ENCODE measurements at places on chromosomes 7 and 10.

GRCh38 chr10:59895629-59896116 is 10.7 kb downstream of the CCDC6 start:
- DNase-seq = no peak

DNA sequence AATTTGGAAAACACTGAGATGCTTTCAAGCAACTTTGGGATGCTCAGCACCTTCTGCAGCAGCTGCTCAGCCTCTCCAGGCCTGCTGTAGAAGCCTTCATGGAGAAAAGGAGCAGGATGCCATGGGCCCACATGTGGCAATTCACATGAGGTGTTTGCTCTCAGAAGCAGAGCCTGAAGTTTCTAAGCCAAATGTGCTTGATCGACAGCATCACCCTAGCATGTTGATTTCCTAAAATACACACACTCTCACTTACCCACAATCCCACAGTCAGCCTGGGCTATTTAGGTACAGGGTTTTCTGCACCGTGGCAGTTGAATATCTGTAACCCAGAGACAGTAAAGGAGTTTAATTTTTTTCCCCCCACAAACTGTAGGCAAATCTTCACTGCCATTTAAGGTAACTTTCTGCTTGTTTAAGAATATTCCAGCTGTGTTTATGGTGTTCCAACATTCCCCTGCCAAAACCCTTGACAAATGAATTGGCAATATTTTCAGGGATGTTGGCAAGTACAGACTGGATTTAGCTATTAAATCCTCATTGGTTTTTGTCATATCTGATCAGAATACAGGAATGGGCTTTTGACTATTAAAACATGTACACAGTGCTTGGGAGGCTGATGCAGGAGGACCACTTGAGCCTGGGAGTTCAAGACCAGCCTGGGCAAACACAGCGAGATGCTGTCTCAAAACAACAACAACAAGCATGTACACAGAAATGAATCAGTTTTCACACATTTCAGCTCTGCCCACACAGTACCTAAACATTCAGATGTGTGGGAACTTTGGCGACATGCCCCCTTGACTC is 244.2 kb downstream of the CELF2 start:
- DNase-seq = no peak

GRCh38 chr7:5143106-5143505 is 46.9 kb upstream of the WIPI2 start:
- peak; percentile 57 for DNase-seq

GRCh38 chr10:105104297-105104696 is 463.2 kb downstream of the SORCS3 start:
- no peak for DNase-seq

GRCh38 chr7:143934526-143935325 is at the start of gene OR2F2:
Gene OR2F2, plus strand, starts transcription at chr7:143935233. Its CDS starts 0 bp downstream, at chr7:143935233.
- DNase-seq = no peak

GRCh38 chr7:107907790-107908189 is 16.8 kb downstream of the DLD start:
- DNase-seq = no peak

- no peak for DNase-seq
These were observed 228.3 kb upstream of the ZNF32 start for GRCh38 chr10:43876976-43877375.

DNA sequence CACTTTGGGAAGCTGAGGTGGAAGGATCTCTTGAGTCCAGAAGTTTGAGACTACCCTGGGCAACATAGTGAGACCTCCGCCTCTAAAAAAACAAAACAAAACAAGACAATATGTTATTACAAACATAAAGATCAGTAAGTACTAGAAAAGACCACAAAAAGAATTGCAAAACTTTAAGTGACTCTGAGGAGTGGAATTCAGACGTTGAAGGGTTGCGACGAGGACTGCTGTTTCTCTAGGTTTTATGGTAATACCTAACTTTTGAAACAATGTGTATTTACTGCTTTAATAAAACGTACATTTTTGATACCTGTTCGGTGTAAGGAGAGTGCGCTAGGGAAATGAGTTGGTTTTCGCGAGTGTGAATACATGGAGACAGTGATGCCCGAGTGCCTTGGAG is 250.4 kb downstream of the GATA3 start:
- DNase-seq = no peak

- DNase-seq = no peak
These were observed 803 bp upstream of the STK31 start for GRCh38 chr7:23709081-23709750.

DNA sequence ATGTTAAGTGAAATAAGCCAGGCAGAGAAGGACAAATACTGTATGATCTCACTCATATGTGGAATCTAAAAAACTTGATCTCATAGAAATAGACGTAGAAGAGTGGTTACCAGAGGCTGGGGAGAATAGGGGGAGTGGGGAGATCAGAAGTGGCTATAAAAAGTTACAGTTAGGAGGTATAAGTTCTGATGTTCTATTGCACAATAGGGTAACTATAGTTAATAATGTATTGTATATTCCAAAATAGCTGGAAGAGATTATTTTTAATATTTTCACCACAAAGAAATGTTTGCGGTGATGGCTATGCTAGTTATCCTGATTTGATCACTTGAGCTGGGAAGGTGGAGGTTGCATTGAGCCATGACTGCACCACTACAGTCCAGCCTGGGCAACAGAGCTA is 53.8 kb downstream of the SLC18A2 start:
- DNase-seq = no peak

- DNase-seq = no peak
These were observed 101.5 kb upstream of the CSTF2T start for GRCh38 chr10:51800725-51801424.

- no peak for DNase-seq
These were observed 7.4 kb upstream of the LFNG start for GRCh38 chr7:2512179-2512661.

GRCh38 chr7:3439333-3440030 is 138.4 kb downstream of the SDK1 start:
- no peak for DNase-seq

- DNase-seq = no peak
These were observed 14.7 kb upstream of the MTPN start for GRCh38 chr7:135991906-135992305.

DNA sequence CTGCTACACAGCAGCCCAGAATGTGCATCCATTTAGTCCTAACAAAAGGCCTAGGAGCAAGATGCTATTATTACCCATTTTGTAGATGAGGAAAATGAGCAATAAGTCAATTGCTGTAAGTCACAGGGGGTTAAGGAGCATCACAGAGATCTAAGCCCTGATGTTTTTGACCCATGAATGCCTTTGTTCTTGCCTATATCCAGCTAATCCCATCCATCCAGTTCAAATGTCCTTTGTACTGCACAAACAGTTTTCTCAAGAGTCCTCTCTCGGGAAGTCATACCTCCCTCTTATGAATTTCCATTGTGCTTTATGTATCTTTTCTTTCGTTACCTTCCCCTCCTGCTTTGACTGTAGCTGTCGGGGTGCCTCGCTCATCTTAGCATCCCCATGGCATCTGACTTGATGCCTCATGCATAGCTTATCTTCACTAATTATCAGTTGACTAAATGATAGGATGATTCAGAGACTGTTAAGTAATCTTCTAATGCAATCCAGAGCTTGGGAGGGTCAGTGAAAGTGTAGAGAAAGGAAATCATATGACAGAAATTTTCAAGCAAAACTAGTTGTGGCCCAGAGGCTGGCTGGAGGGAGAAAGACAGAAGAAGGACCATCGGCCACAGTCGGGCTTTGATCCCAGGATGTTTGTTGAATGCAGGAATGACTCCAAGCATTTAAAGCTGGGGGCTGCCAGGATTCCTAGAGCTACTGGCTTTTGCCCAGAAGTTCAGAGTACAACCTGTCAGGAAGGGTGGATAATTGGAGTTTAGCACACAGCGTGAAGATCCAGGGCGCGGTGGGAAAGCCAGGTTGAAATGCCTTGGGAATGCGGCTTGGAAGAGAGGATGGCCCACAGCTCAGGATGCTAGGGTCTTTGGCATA is 23.5 kb downstream of the BLVRA start:
- DNase-seq = no peak

DNA sequence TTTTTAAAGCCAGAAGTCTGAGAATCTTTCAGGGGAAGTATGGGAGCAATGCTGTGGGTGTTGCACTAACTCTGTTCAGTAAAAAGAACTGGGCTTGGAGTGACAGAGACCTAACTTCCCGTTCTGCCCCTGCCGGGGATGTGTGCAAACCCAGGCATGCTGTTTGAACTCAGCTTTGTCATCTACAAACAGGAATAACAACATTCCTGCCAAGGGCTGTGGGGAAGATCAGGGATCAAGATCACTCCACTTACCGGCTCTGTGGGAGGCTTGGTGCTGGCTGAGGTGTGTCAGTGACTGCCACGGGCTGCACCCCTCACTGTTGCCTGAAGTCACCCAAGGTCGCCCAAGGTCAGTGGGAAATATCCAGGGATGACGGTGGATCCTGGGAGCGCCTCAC is 23.1 kb upstream of the DRGX start:
- no peak for DNase-seq

- DNase-seq = no peak
These were observed 26.2 kb upstream of the PRPF18 start for GRCh38 chr10:13560597-13560996.

DNA sequence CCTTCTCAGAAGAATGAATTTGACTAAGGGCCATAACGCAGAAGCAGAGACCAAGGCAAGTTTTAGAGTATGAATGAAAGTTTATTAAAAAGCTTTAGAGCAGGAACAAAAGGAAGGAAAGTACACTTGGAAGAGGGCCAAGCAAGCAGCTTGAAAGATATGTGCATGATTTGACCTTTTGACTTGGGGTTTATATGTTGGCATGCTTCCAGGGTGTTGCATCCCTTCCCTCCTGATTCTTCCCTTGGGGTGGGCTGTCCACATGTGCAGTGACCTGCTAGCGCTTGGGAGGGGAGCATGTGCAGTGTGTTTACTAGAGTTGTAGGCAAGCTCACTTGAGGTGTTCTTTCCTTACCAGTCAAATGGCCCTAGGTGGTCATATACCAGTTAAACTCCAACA is 37.9 kb upstream of the LRRN3 start:
- DNase-seq = no peak

DNA sequence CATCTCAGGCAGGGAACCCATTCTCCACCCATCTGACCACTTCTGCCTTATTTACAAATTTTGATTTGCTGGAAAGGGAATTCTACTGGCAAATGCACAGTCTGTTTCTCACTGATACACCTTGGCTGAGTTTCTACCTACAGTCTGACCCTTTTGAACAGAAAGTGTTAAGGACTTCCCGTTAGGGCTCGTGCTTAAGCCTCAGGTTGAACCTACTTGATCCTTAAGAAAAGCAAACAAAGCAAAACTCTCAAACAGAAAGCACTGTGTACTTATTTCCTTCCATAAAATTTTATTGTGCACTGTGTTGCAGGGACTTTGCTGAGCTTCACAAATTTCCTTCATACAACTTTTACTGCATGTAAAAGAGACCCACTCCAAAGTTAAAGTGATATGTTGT is 367.8 kb downstream of the NRG3 start:
- no peak for DNase-seq

DNA sequence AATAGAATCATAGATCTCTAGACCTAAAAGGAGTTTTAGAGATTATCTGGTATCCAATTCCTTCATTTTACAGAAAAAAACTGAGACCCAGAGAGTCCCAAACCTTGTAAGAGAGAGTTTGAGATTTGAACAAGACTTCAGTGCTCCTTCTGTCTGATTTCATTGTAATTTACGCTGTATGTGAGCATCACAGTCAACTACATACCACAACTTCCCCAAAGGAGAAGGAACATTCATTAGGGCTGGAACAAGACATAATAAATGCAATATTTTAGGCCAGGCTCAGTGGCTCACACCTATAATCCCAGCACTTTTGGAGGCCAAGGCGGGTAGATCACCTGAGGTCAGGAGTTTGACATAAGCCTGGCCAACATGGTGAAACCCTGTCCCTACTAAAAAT is 17.3 kb upstream of the PRKAR2B start:
- DNase-seq = no peak

DNA sequence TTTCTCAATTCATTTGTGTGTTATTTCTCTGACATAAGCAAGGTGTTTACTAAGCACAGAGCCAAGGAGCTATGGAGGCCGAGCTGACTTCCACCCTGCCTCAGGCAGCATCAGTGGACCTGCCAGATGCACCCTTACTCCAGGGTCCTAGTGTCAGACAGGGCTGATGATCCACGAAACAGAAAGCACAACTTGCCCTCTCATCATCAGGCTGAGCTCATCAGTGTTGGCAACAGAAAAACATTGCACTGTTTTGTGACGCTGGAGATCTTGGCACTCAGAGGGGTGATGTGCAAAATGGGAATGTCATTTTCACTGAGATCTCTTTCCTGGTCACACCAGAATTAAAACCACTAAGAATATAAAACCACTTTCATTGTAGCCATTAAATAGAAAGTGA is 201.8 kb downstream of the GLI3 start:
- DNase-seq = no peak

DNA sequence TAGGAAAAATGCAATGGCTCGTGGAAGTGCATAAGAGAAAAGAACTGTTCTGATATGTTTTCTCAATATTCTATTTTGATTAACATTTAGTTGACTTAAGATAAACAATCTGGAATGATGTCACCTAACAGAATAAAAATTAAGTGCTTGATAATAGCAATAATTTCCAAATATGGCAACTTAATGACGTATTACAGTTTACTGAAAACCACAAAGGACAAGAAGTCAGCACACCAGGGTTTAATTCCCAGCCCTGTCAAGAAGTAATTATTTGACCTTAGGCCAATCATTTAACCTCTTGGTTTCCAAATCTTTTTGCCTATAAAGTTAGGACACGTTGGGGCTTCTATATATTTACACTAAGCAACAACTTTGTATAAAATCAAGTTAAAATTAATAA is 95.7 kb downstream of the CABCOCO1 start:
- DNase-seq = no peak

DNA sequence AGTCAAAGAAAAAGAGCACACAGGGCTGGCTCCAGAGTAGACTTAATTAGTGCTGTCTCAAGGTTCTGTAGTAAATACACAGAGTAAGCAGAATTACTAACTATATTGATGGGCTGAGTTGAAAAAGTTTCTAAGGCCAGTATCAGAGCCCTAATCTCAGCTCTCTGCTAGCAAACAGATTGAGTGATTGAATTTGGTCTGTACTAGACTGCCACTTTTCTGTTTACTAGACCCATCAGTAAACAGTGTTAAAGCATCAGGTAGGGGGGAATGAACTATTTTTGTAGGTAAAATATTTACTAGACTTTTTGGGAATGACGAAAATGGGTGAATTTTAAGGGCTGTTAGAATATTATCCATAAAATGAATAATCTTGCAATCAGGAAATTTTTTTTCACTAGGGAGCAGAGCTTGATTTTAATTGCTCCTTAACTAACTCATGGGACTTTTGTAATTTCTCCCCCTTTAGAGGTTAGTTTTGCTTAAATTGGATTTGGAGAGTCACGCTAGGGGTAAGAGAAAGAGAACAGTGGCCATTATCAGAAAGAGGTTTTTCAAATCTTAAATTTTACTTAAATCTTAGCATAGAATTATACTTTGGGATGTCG is 37.3 kb upstream of the RASGEF1A start:
- no peak for DNase-seq

DNA sequence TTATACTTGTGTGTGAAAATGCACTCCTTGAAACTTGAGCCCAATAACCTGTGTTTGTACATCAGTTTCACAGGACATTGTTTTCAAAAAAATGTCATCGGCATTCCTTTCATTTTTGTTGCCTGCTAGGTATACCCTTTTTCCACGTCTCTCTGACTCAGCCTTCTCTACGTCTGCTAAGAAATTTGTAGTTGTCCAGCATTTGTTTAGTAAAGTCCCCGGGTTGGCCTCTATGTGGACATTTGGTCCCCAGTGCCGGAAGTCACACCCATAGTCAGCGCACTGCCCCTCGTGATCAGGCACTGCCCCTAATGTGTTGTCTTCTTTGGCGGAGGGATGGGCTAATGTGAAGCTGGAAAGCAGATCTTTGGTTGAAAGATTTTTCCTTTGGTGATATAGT is 222.3 kb downstream of the LRMDA start:
- no peak for DNase-seq

- DNase-seq = no peak
These were observed 145.2 kb upstream of the KLF14 start for GRCh38 chr7:130879191-130879590.
